H1 (cell line): ENCODE measurements at places on chromosomes 6 and 20.

DNA sequence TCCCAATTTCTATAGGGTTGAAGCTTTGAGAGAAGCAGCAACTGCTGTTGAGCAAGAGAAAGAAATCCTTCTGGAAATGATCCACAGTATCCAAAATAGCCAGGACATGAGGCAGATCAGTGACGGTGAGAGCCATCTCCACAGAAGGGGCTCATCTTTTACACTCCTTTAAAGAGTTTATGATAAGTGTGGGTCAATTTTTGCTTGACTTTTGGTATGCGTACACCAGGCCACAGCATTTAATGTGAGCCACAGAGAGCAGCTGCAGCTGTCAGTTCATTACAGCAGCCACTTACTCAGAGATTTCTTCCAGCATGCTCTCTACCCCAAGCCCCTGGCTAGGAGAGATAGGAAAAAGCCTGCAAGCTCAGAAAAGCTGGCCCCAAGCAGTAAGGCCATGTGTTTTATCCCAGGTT lies 9.9 kb downstream of the BAG2 start:
- no peak for DNase-seq
- no peak overlapping the region for H3K27ac ChIP-seq
- H3K4me3 ChIP-seq, result no peak overlapping the region
- H3K27me3 ChIP-seq, result no peaks in the 10 kb centered on the region
- peaks cover 16% of the 10 kb centered on the region for H3K36me3 ChIP-seq

DNA sequence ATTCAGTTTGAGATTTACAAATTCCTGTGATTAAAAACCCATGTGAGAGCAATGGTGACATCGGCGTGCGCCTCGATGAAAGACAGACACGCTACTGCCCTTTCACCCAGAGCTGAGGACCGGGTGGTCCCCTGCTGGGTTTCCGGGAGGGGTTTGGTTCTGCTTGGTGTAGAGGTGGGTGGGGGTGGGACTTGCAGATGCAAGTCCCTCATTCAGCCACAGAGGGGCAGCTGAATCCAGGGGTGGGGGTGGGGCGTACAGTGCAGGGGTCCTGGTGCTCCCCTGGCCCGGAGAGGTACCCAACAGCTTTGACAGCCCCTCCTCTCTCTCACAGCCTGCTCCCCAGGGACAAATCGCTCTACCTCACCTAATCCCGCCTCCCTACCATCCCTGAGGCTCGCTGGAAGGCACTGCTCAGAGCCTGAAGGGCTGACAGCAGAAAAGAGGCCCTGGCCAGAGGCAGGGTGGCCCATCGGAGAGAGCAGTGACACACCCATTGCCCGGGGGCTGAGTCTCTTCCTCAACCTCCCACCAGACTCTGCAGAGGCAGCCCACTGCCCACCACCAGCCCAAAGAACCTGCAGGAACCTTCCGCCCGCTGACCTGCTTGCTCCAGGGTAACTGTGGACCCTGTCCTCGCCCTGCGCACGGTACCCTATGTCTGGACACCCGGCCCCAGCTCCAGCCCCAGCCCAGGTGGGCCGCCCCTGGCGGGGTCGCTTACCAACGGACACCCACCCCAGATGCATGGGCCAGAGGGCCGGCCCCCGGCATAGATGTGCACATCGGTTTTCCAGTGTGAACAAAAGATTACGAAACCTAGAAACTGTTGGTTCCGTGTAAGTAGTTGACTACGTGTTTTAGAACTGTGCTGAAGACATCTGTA lies 118.4 kb downstream of the JPH2 start:
- no peaks in the 10 kb centered on the region for H3K4me1 ChIP-seq
- H3K27me3 ChIP-seq, result no peaks in the 10 kb centered on the region
- H3K27ac ChIP-seq, result no peak overlapping the region
- DNase-seq, result no peak

DNA sequence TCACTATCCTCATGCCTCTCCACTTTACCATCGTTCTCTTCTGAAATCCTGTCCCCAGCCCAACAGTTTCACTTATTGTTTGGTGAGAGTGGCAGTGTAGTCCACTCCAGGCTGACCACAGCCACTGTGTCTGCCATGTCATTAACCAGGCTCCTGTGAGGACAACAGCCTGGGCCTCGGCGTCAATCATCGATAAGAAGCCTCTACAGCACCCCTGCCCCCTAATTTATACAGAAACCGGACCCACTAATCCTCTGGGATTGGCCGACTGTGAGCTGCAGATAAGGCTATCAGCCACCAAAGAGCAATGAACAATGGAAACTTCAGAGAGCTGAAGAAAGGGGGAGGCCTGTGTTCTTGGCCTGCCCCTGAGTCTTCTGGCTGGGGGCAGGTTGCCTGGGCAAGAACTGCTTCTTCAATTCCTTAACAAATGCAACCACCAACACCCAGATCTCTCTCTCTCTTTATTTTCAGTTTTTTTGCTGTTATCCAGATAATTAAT lies 3.4 kb downstream of the EGFL8 start:
- peaks cover 26% of the 10 kb centered on the region for H3K36me3 ChIP-seq
- H3K27me3 ChIP-seq, result no peaks in the 10 kb centered on the region
- DNase-seq, result no peak
- no peak overlapping the region for H3K4me3 ChIP-seq
- H3K4me1 ChIP-seq, result peaks cover 3% of the 10 kb centered on the region; the same call in 1 of the 2 replicates

DNA sequence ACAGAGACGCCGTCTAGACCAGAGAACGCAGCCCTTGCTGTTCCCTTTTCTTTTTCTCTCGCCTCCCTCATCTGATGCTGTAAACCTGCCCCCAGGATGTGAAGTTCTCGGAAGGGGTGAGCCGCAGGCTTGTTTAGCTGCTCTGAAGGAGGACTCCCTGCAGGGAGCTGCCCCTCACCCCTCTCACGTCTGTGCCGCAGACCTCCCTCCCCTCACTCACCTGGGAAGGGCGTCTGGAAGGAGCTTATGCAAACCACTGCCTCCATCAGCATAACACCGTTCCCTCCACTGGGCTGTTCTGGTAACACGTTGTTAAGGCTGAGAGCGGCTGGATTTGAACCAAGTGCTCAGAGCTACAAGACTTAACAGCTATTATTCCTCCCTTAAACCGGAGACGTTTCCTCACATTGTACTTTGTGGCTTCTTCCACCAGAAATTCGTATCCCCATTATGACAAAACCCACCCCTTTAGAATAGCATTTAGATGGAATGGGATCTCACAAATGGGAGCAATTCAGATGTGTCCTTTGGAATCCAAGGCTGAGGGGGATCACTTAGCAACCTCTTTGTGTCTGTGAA lies 99.8 kb downstream of the SMOC2 start:
- H3K36me3 ChIP-seq, result no peaks in the 10 kb centered on the region
- no peak overlapping the region for H3K4me3 ChIP-seq
- peaks cover 9% of the 10 kb centered on the region for H3K4me1 ChIP-seq
- H3K27ac ChIP-seq, result no peak overlapping the region
- no peaks in the 10 kb centered on the region for H3K27me3 ChIP-seq
- peak; percentile 46 for DNase-seq

GRCh38 chr20:11849270-11849915 lies 68.3 kb upstream of the BTBD3 start:
- no peak for DNase-seq
- H3K36me3 ChIP-seq, result no peaks in the 10 kb centered on the region
- H3K4me3 ChIP-seq, result no peak overlapping the region
- H3K4me1 ChIP-seq, result 0 out of 2 replicates have a peak, but pooled peaks cover 2% of the 10 kb centered on the region
- no peak overlapping the region for H3K27ac ChIP-seq

DNA sequence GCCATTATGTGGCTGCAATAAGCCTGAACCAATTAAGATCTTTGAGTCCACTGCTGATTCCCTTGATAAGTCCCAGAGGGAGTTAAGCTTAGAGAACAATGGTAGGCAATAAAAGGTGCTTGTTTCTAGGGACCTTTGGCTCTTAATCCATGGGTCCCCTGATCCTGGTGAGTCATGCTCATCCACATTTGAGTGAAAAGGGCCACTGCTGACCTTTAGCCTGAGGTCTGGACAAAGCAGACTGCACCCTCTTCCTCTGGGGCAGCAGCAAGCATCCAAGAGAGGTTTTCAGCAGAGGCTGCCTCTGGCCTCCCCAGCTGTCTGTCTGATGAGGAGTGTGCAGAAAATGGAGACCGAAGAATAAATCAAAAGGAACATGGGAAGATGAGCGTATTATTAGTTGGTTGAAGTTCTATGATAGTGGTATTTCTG lies 16.1 kb upstream of the SCGN start:
- no peak overlapping the region for H3K27ac ChIP-seq
- 0 out of 2 replicates have a peak, but pooled peaks cover 3% of the 10 kb centered on the region for H3K27me3 ChIP-seq
- no peak overlapping the region for H3K4me3 ChIP-seq
- peaks cover under 1% of the 10 kb centered on the region for H3K4me1 ChIP-seq
- DNase-seq, result no peak

DNA sequence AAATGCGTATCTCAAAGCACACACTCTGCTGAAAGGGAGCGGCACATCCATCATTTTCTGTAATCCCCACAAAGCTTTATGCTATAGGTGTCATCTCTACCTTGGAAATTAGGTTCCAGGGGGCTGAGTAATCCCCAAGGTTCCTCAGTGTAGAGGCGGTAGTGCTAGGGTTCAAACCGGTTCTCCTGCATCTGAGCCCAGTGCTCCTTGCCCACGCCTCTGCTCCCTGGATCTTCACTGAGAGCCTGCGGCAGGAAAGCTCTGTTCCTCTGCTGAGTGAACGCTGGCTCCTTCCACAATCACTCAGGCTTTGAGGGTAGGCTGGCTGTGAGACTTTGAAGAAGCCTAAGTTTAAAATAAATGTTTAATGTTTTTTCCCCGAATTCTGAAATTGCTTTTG lies 24.9 kb downstream of the SLC22A23 start:
- DNase-seq, result no peak
- no peaks in the 10 kb centered on the region for H3K36me3 ChIP-seq
- no peak overlapping the region for H3K4me3 ChIP-seq
- H3K27ac ChIP-seq, result no peak overlapping the region
- peaks cover under 1% of the 10 kb centered on the region; the same call in 1 of the 2 replicates for H3K4me1 ChIP-seq
- H3K27me3 ChIP-seq, result no peaks in the 10 kb centered on the region

GRCh38 chr6:168265394-168265793 lies 54.2 kb downstream of the DACT2 start:
- no peak overlapping the region for H3K27ac ChIP-seq
- no peaks in the 10 kb centered on the region for H3K36me3 ChIP-seq
- no peaks in the 10 kb centered on the region; the same call in 1 of the 2 replicates for H3K4me1 ChIP-seq

DNA sequence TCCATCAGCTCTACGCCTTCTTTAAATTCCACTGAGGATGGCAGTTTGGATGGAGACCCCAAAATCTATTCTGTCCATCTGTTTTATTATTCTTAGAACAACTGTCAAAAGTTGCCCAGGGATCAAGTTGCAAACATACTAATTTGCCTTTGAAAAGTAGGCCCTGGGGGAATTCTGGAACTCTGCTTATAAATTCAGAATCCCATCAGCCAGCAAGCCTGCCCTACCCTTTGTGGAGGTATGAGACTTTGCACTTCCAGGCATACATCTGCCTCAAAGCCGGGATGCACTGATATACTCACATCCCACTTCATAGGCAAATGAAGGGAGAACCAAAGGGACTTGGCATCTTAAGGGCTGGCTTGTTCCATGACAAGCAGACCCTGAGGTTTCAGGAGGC lies 93.6 kb downstream of the INSM1 start:
- peaks cover 12% of the 10 kb centered on the region for H3K4me1 ChIP-seq
- H3K27me3 ChIP-seq, result no peaks in the 10 kb centered on the region
- H3K36me3 ChIP-seq, result no peaks in the 10 kb centered on the region
- no peak overlapping the region for H3K27ac ChIP-seq
- no peak for DNase-seq

GRCh38 chr20:54114109-54114508 lies 43.7 kb upstream of the BCAS1 start:
- H3K4me1 ChIP-seq, result no peaks in the 10 kb centered on the region
- DNase-seq, result no peak
- H3K36me3 ChIP-seq, result no peaks in the 10 kb centered on the region
- H3K4me3 ChIP-seq, result no peak overlapping the region
- no peak overlapping the region for H3K27ac ChIP-seq
